ENCODE measurements at places on chromosomes 6 and 20.

DNA sequence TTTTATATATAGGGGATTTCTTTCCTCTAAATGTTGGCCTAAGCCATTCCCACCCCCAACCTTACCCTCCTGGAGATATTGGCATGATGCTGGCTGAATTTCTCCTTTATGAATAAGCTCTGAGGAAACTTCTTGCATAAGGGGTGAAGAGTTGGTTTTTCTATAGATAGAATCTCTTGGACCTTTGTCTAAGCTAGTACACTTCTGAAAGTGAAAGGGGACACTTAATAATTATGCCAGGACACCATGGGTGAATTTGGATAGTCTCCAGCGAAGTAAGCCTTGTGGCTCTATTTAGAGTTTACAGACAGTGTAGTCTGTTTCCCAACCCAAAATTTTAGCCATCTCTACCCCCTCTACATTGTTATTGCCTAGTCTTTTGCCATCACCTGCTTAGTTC lies 27.1 kb upstream of the FABP7 start:
- DNase-seq = no peak

DNA sequence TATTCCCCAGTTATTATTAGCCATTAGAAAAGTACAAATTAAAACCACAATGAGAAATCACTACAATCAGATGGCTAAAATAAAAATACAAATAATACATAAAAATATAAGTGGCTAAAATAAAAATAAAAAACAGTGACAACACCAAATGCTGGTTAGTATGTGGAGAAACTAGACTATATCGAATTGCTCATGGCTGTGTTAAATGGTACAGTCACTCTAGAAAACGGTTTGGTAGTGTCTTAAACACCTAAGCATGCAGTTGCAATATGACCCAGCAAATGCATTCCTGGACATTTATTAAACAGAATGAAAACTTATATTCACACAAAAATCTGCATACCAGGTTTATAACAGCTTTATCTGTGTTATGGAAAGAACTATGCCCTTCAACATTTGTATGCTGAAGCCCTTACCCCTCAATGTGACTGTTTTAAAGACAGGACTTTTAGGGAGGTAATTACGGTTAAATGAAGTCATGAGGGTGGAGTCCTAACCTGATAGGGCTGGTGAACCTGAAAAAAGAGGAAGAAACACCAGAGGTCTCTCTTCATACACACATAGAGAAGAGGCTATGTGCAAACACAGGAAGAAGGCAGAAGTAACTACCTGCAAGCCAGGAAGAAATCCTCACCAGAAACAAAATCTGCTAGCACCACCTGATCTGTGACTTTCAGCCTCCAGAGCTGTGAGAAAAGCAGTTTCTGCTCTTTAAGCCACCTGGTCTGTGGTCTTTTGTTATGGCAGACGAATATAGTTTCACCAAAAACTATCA lies 84.9 kb downstream of the ASCC3 start:
- DNase-seq = no peak

DNA sequence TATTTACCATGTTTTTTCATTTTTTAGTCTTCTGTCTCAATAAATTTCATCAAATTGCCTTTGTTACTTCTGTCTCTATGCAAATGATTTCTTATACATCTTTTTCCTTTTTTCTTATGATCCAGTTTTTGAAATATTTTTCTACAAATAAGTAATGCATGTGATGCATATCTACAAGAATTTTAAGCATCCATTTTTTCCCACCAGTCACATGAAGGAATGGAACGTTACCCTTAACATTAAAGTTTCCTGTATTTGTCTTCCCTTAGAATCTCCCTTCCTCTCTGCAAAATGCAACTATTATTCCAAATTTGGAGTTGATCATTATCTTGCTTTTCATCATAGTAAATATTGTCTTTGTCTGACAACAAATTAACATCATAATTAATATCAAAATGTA lies 35.5 kb downstream of the PSMB9 start:
- DNase-seq = no peak

DNA sequence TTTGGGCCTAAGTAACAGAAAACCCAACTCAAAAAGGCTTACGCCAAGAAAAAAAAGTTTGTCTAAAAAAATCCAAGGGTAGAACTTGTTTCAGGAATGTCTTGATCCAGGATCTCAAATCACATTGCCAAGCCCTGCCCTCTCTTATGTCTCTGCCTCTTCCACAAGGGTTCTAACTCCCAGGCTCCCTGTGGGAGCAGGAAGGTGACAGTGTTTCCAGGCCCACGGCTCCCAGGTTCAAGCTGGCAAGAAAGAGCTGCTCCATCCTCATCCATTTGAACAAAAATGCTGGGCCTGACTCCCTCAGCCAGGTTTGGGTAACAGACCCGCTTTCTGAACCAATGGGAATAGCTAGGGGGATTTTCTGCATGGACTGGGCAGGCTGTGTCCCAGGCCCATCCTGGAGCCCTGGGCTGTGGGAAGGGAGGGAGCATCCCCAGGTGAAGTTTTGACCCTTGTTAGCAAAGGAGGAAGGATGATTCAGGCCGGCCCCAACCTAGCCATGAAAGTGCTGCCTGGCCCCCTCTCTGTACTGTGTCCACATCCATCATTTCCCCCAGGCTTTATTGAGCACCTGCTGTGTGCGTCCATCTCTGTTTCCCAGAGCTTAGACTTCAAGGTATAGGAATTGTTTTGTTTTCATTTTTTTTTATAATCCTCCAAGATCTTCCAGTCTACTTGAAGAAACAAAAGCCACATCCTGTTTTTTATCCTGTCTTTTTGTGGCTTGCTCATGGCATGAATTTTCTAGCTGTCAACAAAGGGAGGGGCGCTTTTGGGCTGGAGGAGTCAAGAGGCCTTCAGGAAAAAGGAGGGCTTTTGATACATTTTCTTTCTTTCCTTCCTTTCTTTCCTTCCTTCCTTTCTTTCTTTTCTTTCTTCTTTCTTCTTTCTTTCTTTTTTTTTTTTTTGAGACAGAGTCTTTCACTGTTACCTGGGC lies 159.8 kb downstream of the TFAP2C start:
- no peak for DNase-seq

GRCh38 chr6:139017227-139017626 lies 11.3 kb upstream of the ABRACL start:
- no peak for DNase-seq

DNA sequence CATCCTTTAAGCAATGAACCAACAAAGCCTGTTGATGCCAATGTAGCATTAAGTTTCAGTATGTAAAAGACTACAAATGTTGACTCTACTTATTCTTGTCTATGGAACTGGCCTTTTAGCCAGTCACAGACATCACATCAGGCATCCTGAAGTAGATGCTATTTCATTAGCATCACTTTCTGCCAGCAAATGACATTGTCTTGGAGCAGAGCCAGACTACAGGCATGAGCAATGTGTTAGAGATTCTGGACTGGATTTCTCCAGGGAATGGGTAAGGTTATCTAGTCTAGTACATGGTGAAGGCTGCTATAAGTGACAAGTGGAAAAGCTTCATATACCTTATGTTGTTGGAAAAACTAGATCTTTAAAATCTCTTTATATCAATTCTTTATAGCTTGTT lies 142.9 kb downstream of the ADGRB3 start:
- DNase-seq = peak; percentile 25

GRCh38 chr6:158761746-158762145 lies 57.4 kb downstream of the EZR start:
- no peak for DNase-seq

DNA sequence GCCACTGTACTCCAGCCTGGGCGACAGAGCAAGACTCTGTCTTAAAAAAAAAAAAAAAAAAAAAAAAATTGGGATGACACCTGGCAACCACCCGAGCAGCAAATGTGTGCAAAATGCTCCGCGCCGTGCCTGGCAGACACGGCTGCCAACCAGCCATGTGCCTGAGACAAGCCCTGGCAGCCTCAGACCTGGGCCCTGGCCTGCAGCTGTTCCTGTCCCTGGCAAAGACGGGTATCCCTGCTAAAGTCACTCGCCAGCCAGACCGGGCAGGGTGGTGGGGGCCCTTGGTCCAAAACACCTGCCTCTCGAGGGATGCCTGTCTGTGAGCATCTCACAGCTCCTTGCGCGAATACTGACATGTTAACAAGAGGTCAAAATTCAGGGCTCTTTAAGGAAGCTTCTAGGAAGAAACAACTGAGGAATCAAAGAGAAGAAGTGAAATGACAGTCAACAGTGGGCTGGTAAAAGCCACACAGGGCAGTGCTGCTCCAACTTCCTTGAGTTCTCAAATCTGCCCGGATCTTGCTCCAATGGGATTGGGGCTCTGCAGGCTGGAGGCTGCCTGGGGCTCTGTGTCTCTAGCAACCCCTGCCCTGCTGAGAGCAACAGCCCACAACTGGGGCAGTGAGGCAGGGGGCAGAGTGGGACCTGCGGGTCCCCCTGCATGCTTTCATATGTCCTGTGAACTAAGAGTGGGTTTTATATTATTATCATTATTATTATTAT lies 53.4 kb downstream of the SYTL3 start:
- no peak for DNase-seq

DNA sequence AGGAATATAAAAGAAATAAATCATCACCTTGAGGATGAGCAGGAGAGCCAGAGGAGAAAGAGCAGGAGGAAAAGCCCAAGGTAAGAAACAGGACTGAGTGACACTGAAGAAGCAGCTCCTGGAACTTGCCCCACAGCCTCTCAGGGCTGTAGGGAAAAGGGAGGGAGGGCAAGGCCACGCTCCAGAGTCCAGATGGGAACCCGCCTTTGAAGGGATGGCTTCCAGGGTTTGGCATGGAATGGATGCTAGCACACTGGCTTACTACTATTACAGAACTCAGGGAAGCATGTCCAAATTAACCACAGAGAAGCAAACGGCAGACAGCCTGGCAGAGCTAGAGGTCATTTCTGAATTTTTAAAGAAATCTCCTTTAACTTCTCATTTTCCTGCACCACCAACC lies 26.8 kb downstream of the RALGAPA2 start:
- no peak for DNase-seq

DNA sequence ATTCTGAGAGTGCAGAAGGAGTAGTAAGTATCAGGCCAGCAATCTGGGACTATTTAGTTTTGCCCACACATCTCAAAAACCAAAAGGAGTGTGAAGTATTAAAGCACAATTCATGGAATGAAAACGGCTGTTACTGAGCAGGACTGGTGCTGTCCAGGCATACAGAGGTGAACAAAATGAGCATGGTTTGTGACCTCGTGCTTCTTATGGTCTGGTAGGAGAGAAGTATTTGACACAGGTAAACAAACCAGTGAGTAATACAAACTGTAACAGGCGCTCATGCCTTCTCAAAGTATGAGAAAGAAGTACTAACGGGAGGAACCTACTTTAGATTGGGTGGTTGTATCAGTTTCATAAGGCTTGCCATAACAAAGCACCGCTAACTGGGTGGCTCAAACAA lies 17.5 kb upstream of the NRN1 start:
- no peak for DNase-seq

DNA sequence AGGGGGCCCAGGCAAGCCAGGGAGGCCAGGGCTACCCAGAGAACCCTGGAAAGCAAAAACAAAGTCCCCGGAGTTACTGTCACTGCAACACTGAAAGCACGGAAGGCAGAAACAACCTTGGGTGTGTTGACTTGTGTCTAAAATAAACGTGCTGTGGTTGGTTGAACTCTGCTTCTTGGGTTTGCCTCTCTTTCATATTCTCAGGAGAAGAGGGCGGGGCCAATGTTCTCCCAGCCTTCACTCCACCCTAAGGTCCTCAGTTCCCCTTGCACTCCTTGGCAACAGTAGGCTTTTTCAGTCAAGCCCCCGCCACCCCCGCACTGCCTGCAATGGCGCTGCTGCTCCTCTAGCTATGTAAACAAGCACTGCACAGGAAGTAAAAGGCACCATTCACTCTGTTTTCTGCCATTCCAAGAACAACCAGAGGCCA lies 60.9 kb downstream of the COL9A1 start:
- DNase-seq = no peak

- DNase-seq = no peak
Observed at GRCh38 chr20:50368813-50369224, 141.4 kb upstream of the PTPN1 start.

DNA sequence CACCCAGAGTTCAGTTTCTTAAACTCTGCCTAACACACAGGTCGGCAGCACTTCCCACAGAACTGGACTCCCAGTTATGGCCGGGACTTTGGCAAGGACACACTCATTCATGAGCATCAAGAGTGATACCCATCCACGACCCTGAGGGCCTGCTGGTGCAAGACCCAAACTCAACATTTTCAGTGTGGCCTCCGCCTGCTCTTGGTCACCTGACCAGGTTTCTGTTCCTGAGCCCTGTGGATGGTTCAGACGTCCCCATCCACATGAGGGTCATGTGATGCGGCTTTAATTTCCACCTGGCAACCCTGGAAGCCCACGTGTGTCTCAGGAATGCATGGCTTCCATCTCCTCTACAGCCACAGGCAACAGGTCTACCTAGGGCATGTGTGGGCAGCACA lies 245.3 kb downstream of the DLL1 start:
- no peak for DNase-seq

DNA sequence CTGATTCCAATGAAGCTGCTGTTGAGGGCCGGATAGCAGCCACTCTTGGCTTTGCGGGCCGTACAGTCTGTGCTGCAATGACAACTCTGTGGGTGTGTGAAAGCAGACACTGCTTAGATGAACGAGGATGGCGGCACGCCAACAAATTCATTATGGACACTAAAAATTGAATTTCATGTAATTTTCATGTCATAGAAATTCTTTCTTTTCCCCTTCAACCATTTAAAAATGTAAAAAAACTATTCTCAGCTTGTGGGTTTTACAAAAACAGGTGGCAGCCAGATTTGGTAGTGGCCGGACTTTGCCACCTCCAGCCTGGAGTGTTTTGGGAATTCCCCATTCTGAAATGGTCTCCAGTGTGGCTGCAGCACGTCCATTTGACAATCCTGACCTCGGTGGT lies 26.0 kb downstream of the MAS1 start:
- DNase-seq = no peak

DNA sequence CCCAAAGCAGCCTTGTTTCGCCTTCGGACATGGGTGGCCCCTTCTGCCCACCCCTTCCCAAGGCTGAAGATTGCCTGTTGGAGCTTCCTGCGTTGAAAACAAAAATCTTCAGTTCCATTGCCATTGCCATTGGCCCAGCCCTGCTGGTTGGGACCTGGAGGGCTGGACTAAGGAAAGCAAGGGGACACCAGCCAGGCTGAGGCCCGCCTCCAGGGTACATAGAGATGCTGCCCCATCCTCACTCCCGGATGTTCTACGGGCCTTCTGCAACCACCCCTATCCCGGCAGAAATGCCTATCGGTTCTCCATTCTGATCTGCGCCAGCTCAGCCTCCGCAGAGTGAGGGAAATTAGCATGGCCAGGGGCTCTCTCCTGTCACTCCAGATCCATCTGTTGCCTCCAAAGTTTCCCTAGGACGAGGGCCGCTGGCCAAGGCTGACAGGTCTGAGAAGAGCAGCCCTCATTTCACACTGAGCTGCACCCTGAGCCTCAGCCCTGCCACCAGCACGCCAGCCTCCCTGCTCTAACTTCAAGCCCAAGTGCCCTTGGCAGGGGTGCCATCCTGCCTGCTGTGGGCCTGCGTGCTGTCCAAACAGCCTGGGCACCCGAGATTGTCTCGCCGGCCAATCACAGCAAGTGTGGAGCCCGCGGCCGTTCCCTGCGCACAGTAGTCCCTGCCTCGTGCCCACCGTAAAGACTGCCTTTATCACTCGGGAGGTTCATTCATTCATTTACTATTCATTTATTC lies 13.4 kb upstream of the STX16 start:
- no peak for DNase-seq

GRCh38 chr20:3407771-3408637 lies 535 bp upstream of the DNAAF9 start:
- peak; percentile 22 for DNase-seq
